ENCODE measurements at places on chromosomes 16 and 17.
A peak's percentile ranks its signal among the peaks of the same experiment; 100 is the strongest.

- DNase-seq, result peak; percentile 47
These were observed 25.6 kb downstream of the MSI2 start for GRCh38 chr17:57281887-57282286.

DNA sequence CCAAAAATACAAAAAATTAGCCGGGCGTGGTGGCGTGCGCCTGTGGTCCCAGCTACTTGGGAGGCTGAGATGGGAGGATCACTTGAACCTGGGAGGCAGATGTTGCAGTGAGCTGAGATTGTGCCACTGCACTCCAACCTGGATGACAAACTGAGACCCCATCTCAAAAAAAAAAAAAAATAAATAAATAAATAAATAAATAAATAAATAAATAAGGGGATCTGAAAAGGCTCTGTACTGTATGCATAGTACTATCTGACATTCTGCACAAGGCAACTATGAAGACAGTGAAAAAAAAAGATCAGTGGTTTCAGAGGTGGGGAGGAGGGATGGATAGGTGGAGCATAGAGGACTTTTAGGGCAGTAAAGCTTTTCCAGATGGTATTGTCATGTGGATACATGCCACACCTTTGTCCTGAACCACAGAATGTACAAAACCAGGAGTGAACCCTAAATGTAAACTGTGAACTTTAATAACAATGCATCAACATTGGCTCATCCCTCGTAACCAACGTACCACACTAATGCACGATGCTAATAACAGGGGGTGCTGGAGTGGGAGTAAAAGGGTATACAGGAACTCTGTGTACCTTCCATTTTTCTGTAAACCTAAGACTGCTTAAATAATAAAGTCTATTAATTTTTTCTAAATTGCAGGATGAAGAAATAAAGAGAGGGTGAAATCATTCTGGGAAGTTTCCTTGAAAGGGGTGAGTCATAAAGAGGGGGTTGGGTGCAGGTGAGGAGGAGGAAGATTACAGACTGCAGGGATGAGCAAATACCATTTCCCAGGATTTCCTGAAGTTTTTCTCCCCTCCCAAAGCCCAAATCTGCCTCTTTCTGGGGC, 155.8 kb upstream of the SDK2 start:
- no peak for DNase-seq

- DNase-seq, result no peak
These were observed 27.0 kb upstream of the MRPS23 start for GRCh38 chr17:57876866-57877237.

DNA sequence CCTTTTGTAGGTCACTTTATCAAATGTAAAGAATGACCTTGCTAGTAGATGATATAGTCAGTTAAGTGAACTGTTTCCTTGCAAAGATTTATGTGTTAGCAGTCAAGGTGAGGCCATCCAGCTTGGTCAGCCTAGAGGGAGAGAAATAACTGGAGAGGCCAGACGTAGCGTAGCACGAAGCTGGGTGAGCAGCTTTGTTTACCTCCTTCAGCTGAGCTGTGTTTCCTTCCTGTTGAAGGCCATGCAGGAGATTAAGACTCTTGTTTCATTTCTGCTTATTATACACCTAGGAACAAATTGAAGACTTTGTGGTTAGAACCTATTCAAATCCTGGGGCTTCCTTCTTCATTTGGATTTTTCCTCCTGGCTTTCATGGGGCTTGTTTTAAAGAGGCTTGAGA, 267.1 kb downstream of the PHKB start:
- DNase-seq, result no peak

DNA sequence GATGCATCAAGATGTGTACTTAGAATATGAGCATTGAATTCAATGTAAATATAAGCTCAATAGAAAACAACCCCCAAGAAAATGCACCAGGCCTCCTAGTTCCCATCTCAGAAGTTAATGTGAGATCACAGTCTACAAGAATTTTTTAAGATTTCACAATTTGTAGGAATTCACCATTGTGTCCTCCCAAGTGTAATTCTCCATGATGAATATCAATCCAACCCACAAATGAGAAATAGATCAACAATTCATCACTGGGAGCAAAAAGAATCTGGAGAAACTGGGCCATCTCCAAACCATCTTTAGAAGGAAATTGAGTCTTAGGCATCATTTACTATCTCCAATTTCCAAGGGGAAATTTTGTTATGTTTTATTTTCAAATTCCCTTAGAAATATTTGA, 310.5 kb upstream of the GOT2 start:
- DNase-seq, result no peak

Data from activated CD4-positive, alpha-beta T cell treated with anti-CD3 and anti-CD28 coated beads, Interleukin-2, Interleukin-4, amounts not matched to agents 100 ng/mL and 50 ng/mL, durations not matched to agents 16 hours and 8 hours (primary cell).